ENCODE measurements at places on chromosomes 13 and 19.

- no peak for DNase-seq
Observed at GRCh38 chr13:89238496-89238895, 1567.3 kb downstream of the SLITRK5 start.

DNA sequence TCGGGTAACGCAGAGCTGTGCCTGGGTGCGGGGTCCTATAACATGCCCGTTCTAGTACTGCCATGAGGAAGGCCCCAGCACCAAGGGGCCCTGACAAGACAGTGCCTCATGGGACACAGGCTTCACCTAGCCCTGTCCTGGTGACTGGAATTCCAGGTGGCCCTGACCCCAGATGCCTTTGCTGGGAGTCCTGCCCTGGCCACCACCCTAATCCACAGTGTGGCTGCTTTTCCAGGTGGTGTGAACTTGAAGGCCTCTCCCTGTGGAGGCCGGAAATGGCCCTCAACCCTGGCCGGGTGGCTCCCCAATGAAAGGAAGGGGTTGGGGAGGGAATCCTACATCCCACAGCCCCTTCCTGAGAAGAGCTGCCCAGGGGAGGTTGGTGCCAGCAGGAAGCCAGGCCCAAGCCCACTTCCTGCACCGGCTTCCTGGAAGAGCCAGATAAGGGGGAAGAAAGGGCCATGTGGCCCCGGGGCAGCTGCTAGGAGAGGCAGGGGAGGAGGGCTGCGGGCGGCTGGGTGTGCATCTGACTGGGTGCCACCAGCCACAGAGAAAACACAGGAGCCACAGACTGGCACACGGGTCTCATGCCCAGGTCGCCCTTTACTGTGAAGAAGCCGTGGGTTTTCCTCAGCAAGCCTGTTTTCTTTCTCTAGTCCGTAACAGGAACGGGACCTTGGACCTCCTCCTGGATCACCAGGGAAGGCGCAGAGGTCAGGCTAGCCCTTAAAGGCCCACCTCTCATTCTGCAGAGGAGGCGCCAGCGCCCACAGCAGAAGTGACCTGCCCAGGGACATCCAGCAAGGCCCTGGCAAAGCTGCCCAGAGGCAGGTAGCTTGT, 4.7 kb downstream of the LSM4 start:
- no peak for DNase-seq

DNA sequence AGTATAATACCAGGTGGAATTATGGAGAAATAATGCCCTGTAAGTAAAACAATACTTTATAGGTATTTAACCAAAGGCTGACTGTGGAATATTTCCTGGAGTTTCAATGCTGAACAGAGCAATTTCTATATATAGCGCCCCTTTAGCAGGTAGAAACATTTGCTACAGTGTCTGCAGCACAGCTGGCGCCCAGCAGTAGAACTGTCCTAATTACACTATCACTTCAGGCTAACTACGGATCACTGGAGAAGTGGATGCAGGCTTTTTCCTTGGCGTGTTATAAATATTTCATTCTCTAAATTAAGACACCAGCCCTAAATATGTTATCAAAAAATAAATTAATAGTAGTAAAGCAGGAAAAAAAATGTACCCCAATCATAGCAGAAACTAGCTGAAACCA, 3.1 kb downstream of the SHISA2 start:
- no peak for DNase-seq

DNA sequence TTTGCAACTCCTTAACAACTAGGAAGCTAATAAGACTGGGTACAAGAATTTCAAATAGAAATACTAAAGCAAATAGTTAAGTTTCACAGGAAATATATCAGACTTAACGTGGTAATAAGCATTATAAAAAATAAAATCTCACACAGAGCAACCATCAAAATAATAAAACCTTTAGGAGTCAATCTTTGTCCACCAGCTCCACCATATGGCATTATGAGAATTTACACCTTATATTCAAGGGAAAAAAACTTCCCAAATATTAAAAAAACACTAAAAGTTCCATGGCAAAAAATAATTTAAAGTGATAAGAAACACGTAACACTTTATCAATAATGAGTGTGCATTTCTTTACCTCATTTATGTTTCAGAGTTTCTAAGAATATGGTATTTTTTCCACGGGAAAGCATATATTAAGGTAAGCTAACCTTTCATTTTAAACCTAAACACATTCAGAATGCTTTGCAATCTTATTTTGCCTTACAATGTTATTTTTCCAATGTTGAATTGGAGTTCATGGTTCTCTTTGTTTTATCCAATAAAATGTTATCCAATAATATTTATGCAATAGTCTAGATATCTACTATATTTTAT, 423.2 kb upstream of the SGCG start:
- DNase-seq = no peak

DNA sequence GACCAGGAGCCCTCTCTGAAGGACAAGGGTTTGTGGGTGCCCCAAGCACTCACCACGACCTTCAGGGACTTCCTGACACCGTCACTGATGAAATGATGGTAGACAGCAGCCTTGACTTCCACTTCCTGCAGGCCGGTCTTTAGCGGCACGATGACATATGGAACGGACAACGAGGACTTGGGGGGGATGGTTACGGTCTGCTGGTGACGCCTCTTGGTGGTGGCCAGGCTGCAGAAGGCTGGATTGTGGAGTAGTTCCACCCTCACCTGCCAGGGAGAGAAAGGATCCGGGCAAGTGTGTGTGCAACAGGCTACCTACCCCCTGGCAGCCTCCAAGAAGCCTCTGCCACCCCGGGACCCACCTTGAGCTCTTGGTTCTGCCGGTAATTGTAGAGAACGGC, 23.2 kb downstream of the C3 start:
- DNase-seq = no peak

GRCh38 chr19:54074851-54075250, 6.3 kb downstream of the TARM1 start:
- no peak for DNase-seq

GRCh38 chr13:26950968-26951367, 190.4 kb upstream of the GPR12 start:
- peak; percentile 24 for DNase-seq

DNA sequence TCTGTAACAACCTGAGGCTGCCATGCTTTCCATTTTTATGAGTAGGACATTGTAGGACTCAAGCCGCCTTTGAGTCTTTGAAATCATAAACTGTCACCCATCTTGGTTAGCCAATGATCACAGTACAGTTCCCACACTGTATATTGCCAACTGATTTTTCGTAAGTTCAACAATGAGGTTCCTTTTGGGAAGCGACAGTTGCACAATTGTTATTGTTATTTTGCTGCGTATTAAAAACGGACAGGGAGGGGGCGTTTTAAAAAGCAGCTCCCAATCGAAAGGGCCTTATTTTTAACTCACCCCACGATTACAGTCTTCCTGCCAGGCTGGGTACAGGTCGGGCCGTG, 601 bp downstream of the SLC46A3 start:
- no peak for DNase-seq

GRCh38 chr19:4319067-4319718, 14.8 kb downstream of the FSD1 start:
- no peak for DNase-seq

DNA sequence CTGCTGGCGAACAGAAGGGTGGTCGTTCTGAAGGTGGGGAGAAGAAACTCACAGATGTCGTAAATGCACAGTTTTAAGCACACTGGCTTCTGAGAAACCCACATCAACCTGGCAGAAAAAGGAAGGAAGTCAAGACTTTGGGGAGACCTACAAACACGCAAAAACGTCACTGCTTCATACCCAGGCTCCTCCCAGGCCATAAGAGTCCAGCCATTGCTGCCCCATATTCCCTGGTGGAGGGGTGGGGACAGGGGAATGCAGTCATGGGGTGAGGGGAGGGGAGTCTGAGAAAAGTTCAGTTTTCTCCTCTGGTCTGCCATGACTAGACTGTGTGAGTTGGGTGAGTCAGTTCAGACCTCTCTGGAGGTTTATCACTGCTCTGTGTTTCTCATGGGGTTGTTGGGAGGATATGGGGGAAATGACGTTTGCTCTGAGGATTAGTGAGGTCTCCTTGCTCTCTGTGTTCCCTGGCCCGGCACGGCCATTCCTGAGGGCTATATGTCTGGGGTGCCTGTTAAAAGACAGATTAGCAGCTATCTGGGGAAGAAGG, 139.0 kb downstream of the FLT1 start:
- no peak for DNase-seq

GRCh38 chr19:40009674-40010073, 12.8 kb downstream of the ZNF546 start:
- no peak for DNase-seq
